ENCODE measurements at places on chromosomes 6 and 20.

- DNase-seq: no peak
Observed at GRCh38 chr6:82437701-82438100, 74.1 kb downstream of the TPBG start.

DNA sequence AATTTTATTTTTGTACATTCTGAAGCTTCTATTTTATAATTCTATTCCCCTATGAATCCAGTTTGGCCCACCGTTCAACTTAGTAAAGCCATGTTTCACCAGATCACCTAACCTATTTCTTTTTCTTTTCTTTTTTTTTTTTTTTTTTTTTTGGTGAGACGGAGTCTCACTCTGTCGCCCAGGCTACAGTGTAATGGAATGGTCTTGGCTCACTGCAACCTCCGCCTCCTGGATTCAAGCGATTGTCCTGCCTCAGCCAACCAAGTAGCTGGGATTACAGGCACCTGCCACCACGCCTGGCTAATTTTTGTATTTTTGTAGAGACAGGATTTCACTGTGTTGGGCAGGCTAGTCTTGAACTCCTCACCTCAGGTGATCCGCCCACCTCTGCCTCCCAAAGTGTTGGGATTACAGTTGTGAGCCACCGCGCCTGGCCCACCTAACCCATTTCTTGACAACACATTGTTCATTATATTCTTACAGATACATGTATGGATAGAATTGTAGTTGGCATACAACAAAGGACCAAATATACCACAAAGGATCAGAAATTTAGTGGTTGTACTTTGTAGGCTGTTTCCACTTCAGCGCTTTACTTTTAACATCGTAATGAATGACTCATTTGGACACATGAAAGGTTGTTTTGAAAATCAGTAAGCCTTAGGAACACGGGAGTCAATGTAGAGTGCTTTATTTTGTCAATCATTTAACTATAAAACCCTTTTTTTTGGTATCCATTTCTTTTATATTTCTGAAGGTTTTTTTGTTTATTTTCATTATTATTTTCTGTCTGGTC, 63.2 kb downstream of the GJA1 start:
- no peak for DNase-seq

GRCh38 chr6:3902871-3903648, 53.9 kb downstream of the FAM50B start:
- no peak for DNase-seq

DNA sequence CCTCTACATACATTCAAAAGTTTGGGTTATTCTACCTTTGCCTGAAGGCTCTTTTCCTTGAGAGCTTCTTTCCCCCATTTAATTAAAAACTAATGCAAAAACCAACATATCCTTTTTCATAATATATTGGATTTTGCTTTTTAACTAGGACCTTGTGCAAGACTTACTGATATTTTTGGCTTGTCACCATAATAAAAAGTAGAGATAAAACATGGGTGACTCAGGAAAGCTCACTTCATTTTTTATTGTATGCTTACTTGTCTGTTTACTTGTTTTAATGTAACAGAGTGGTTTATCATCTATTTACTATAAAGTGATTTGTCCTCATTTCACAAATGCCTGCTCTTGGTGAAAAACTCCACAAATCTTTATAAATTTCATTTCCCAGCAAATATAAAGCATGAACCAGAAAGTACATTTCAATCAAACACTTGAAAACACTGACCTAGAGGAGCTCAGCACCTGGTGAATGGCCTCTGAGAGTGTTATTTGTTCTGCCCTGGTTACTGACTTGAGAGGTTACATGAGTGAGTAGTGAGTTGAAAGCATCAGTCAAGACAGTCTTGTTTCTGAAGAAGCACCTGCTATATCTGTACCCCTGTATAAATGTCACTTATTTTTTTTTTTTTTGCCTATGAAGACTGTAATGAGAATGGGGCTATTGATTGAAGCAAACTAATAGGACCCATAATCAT, 20.8 kb downstream of the ADGRG6 start:
- DNase-seq: no peak

- DNase-seq: no peak
Observed at GRCh38 chr6:69976591-69977090, 110.3 kb downstream of the COL19A1 start.

DNA sequence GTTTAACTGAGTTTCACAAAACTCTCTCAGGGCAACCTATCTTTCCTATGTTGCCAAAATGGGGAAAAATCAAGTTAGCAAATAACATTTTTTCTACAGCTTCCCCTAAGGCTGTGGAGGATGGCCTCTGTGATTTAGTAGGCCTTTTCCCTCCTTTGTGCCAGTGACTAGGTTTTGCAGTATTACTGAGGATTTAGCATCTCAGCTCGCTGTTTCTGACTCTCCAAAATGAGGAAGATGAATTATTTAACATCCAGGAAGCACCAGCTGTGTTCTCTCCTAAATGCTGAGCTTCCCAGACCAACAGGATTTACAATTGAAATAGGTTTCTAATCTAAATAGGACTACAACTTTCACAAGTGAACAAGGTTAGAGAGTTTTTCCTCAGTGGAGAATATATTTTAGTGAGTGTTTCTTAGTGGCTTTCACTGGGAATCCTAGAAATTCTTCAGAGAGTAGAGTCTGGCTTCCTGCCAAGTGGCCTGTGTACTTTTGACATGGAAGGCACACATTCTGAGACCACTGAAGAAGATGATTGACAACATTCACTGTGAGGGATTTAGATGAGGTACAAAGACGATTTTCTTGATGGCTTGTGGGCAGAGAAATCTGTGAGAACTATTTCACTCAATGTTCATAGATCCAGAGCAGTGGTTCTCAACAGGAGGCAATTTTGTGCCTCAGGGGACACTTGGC, 62.4 kb downstream of the PTCHD4 start:
- DNase-seq: no peak

- DNase-seq: no peak
Observed at GRCh38 chr6:45966797-45967196, 48.9 kb downstream of the CLIC5 start.

- DNase-seq: no peak
Observed at GRCh38 chr6:140174524-140174923, 800.1 kb upstream of the CITED2 start.

- no peak for DNase-seq
Observed at GRCh38 chr6:82083646-82084045, 163.9 kb downstream of the IBTK start.

- DNase-seq: no peak
Observed at GRCh38 chr20:25705830-25706351, 9.2 kb upstream of the ZNF337 start.

DNA sequence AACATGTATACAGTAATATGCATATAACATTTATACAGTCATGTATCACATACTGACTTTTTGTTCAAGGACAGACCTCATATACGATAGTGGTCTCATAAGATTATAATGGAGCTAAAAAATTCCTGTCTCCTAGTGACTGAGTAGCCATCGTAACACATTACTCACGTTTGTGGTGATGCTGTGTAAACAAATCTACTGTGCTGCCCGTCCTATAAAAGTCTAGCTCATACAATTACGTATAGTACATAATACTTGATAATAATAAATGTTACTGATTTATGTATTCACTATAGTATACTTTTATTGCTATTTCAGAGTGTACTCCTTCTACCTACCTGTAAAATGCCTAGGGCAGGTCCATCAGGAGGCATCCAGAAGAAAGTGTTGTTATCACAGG, 17.4 kb downstream of the SERAC1 start:
- DNase-seq: no peak

- DNase-seq: no peak
Observed at GRCh38 chr6:106882601-106883518, 91.7 kb downstream of the CD24 start.

DNA sequence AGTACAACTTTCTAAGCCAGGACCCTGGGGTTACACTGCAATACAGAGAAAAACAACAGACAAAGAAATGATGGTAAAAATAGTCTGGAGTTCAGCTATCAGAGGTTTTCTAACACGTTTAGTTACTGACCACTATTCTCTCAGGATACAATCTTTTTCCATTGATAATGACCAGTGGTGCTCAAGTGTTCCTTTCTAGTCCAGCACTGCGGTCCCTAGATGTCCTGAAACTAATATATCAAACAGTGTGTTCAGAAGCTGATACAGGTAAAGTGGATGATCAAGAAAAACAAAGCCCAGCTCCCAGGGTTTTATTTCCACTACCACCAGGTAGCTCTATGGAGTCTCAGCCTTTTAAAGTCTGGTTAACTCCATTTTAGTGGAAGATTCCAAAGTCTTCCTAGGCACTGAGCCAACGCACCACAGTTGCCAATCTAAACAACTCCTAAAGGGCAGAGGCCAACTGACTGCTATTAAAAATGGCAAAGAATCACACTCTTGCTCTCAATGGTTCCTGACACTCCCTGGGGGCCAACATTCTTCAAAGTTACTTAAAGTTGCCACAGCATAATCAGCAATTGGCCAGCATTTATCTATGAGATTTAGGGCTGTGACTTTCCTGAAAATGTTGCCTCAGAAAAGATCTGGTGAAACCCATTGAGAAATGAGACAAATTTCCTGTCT, 38.2 kb downstream of the DZANK1 start:
- DNase-seq: no peak

DNA sequence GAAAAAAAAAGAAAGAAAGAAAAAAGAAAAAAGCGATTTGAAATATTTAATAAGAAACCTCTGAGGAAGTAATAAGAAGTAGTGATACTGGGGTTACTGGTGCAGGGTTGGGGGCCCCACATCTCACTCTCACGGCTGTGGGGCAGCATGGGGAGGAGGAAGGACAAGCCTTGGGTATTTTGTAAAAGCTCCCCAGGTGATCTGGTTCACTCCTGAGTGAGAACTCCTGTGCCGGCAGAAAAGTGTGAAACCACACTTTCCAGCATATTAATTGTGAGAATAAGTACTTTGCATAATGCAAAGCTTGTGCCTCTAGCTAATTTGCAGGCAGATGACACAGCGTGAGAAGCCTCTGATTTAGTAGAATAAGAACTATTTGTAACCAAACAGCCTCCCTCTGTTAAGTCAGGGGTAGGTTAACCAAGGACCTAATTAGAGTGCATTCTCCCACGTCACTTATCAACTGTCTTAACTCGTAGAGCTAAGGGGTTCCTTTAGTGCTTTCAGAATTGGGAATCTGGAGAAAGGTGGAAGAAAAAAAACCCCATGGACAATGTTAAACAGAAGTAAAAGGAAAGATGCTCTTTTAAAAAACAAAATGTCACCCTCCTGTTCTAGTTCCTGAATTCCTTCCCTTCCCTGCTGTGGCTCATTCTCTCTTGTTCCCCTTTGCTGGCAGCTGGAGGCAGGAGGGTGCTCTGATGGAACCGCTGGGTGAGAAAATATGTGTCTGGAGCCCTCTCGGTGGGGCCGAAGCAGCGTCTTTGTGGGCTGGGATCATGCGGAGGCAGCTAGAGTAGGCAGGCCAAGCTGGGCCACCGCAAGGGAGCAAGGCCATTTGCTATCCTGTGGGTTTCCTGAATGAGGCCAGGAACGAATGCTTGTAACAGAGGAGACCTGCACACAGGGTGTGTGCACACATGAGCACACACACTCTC, 108.7 kb downstream of the FYN start:
- DNase-seq: no peak

- DNase-seq: no peak
Observed at GRCh38 chr6:105884426-105884825, 201.7 kb upstream of the PRDM1 start.

DNA sequence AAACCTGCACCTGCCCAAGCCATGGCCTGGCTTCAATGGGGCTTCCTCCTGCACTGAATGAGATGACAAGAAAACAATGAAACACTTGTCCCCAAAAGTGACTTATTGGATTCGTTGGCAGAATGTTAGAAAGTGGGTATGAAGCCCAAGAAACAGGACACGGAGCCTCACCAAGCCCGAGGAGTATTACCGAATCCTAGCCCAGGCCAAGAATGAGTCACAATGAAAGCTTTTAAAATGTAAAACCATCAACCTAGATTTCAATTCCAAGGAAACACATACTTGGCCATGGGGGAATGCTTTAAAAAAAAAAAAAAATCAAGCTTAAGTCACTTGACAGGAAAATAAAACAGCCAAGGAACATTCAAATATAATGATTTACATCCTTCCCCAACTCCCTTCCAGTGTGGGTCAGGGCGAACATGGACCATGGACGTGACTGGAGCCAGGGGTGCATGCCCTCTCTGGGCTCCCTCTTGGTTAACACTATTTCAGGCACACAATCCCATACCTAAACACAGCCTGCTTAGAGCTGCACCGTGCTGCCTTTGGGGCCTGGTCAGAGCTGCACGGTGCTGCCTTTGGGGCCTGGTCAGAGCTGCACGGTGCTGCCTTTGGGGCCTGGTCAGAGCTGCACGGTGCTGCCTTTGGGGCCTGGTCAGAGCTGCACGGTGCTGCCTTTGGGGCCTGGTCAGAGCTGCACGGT, 3.1 kb upstream of the STX16 start:
- DNase-seq: no peak

GRCh38 chr6:157823528-157824370, 703 bp downstream of the SNX9 start:
- DNase-seq: peak; percentile 79

GRCh38 chr6:127199470-127199869, 67.2 kb upstream of the RNF146 start:
- no peak for DNase-seq

- no peak for DNase-seq
Observed at GRCh38 chr6:149867876-149868640, 3.9 kb upstream of the LRP11 start.

Data from right kidney (tissue), 9 donors.